Kidney (tissue), 22 donors: ENCODE measurements at places on chromosomes 6 and 20. TPM values are rescaled to one million over a fixed set of nuclear protein-coding genes. Genes with fewer than 3 reads are reported as not detected.
A peak's percentile ranks its signal among the peaks of the same experiment; 100 is the strongest.

LINC00237 gene
- total RNA-seq = not detected

CDH22 gene
- total RNA-seq = 1.6 TPM

RBM24 gene
- 1.5 TPM for total RNA-seq

CHRNA4 gene
- 0.44 TPM for total RNA-seq

NKX2-2 gene
- not detected for total RNA-seq

- no peak for DNase-seq
- H3K27me3 ChIP-seq = no peaks in the 10 kb centered on the region
- H3K27ac ChIP-seq = no peak overlapping the region
- H3K36me3 ChIP-seq = no peaks in the 10 kb centered on the region
- H3K4me3 ChIP-seq = no peak overlapping the region
- no peaks in the 10 kb centered on the region for H3K4me1 ChIP-seq
Measured at GRCh38 chr6:3061501-3061941, 6.8 kb upstream of the RIPK1 start.

DNA sequence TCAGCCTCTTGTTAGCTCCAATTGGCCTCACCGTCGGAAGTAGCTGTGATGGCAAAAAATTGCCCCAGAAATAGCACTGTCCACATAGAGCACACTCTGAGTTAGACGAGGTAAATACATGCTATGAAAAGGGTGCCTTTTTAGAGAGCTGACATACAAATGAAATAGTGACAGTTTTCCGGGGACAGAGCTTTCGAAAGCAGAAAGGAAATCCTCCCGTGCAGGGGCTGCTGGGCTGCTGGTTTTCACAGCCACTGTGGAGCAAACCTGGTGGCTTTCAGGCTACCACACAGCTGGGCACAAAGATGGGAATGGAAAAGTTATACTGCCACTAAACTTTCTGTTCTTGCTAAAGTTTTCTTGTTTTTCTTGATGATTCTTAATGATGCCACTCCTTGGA is 8.3 kb downstream of the SLPI start:
- no peaks in the 10 kb centered on the region for H3K27me3 ChIP-seq
- no peak overlapping the region for H3K27ac ChIP-seq
- no peak overlapping the region for H3K4me3 ChIP-seq
- H3K36me3 ChIP-seq = no peaks in the 10 kb centered on the region
- no peaks in the 10 kb centered on the region for H3K4me1 ChIP-seq

DNA sequence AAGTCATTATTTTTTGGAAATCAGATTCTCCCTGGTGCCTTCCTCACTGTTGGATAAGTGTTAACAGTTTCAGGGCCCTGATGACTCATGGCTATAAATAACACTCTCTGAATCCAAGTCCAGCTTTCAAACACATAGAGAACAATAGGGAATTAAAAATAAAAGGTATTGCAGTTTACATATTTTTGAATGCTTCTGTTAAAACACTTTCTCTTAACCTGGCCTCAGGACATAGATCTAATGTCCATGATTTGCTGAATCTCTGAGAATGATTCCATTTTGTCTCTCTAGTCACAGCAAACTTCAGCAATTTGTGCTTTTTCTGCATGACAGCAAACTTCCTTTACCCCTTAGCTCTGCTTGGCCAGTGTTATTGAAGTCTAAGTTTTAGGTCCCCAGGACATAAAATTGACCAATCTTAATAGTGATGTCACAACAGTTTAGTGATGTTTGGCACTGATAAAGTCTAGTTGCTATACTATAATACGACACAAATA is 1192.4 kb upstream of the CITED2 start:
- no peaks in the 10 kb centered on the region for H3K27me3 ChIP-seq
- no peak overlapping the region for H3K4me3 ChIP-seq
- H3K36me3 ChIP-seq = no peaks in the 10 kb centered on the region

- H3K36me3 ChIP-seq = no peaks in the 10 kb centered on the region
- H3K4me1 ChIP-seq = no peaks in the 10 kb centered on the region
- no peak overlapping the region for H3K4me3 ChIP-seq
- no peaks in the 10 kb centered on the region for H3K27me3 ChIP-seq
Measured at GRCh38 chr20:57212534-57213276, 53.7 kb downstream of the BMP7 start.

GRCh38 chr20:54292185-54292584 is 84.3 kb downstream of the PFDN4 start:
- no peaks in the 10 kb centered on the region for H3K27me3 ChIP-seq
- H3K27ac ChIP-seq = no peak overlapping the region
- no peak for DNase-seq
- H3K4me1 ChIP-seq = no peaks in the 10 kb centered on the region
- no peak overlapping the region for H3K4me3 ChIP-seq

DNA sequence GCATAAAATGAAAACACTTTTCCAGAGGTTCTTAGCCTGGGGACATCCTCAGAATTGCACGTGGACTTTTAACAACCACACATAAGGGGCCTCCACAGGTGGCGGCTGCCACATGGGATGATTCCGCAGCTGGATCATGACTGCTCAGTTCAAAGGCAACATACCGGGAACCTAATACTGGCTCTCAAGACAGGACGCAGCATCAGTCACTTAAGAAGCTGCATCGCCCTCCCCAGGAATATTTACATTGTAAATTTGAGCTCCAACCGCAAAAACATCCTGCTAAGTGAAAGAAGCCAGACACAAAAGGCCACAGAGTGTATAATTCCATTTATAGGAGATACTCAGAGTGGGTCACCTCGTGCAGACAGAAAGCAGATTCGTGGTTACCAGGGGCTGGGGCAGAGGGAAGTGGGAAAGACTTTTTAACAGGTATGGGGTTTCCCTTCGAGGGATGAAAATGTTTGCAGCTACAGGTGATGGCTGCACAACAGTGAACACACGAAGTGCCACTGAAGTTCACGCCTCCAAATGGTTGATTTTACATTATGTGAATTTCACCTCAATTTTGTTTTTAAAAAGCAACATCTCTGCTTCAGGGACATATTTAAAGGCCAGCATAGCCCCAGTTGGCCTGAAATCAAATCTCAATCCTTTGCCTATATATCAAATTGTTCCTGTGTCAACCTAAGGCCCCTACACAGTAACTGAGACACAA is 141.5 kb downstream of the BMP7 start:
- H3K4me1 ChIP-seq = no peaks in the 10 kb centered on the region
- DNase-seq = no peak
- H3K27ac ChIP-seq = no peak overlapping the region
- H3K36me3 ChIP-seq = no peaks in the 10 kb centered on the region

GRCh38 chr6:26569433-26569764 is 27.4 kb upstream of the ABT1 start:
- H3K27me3 ChIP-seq = peaks cover 2% of the 10 kb centered on the region
- no peak for DNase-seq
- H3K27ac ChIP-seq = no peak overlapping the region
- no peaks in the 10 kb centered on the region for H3K36me3 ChIP-seq

DNA sequence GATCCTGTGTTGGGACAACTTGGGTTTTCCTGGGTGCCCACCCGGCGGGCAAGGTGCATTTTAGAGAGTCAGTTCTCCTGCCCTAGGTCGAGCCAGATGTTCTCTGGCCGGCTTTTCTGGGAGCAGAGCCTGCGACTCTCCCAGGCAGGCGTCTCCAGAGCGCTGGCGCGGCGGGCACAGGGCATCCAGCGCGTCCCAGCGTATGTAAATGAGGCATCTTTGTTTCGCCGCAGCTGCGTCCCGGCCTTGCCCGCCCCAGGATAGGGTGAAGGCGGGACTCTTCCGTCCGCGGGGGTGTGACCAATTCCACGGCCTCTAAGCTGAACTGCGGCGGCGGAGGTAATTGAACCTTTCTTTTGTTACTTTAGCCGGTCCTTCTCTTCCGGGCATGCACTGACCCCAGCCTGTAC is 9.1 kb downstream of the GRIK2 start:
- H3K4me1 ChIP-seq = no peaks in the 10 kb centered on the region
- H3K27me3 ChIP-seq = peaks cover 33% of the 10 kb centered on the region
- H3K27ac ChIP-seq = no peak overlapping the region
- no peaks in the 10 kb centered on the region for H3K36me3 ChIP-seq
- no peak for DNase-seq

DNA sequence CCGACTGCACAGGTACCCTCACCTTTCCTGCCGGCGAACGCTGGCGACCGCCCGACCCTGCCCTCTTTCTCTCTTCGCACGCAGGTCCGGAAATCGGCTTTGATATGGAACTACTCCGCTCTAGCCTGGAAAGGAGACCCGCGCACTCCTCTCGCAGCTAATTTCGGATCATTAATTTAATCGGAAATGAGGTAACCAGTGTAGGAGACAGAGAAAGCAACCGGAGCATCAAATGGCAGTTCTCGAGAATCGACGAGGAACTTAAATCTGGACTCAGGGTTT is 949 bp upstream of the ATXN1 start:
- H3K27ac ChIP-seq = peak overlapping the region; percentile 88
- no peak for DNase-seq
- no peaks in the 10 kb centered on the region for H3K27me3 ChIP-seq
- peak overlapping the region; percentile 65 for H3K4me3 ChIP-seq
- peaks cover 6% of the 10 kb centered on the region for H3K4me1 ChIP-seq

- H3K27ac ChIP-seq = no peak overlapping the region
- H3K4me3 ChIP-seq = no peak overlapping the region
- H3K27me3 ChIP-seq = no peaks in the 10 kb centered on the region
- no peaks in the 10 kb centered on the region for H3K4me1 ChIP-seq
Measured at GRCh38 chr20:4830696-4831095, 109.0 kb downstream of the PRND start.

DNA sequence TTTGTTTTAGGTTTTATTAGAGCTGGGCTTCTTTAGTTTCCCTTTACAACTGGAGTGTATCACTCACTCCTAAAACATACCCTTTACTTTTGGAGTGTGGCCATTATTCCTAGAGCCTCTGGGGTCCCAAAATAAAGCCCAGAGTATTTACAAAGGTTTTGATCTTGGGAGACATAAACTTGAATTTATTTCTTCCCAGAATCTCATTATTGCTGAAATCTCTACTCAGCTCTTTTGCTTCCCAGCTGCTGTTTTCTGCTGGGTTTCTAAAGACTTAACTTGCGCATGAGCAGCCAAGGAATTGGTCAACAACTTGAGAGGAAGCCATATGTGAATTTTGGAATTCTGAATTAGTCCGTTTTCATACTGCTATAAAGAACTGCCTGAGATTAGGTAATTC is 94.5 kb upstream of the NRSN1 start:
- H3K27me3 ChIP-seq = no peaks in the 10 kb centered on the region
- no peaks in the 10 kb centered on the region for H3K36me3 ChIP-seq

GRCh38 chr6:134813146-134813545 is 136.8 kb downstream of the ALDH8A1 start:
- no peak for DNase-seq
- H3K36me3 ChIP-seq = no peaks in the 10 kb centered on the region
- H3K4me3 ChIP-seq = no peak overlapping the region
- no peak overlapping the region for H3K27ac ChIP-seq
